ENCODE measurements at places on chromosomes 13 and 19.

DNA sequence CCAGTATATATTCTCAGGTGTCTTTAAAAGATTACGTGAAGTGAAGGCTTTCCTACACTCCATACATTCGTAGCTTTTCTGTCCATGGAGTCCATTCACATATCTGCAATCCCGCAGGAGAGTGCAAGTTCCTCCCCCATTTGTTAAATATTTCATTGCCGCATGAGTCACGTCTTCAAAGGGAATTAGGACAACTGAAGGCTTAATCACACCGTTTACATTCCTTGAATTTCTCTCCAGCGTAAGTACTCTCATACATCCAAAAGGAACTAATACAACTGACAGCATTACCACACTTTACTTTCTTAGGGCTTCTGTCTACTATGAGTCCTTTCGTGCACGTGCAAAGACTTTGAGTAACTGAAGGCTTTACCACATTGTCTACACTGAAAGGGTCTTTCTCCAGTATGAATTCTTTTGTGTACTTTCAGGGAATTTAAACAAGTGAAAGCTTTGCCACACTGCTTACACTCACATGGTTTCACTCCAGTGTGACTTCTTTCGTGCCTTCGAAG is 29.0 kb upstream of the ZNF564 start:
- DNase-seq, result no peak

DNA sequence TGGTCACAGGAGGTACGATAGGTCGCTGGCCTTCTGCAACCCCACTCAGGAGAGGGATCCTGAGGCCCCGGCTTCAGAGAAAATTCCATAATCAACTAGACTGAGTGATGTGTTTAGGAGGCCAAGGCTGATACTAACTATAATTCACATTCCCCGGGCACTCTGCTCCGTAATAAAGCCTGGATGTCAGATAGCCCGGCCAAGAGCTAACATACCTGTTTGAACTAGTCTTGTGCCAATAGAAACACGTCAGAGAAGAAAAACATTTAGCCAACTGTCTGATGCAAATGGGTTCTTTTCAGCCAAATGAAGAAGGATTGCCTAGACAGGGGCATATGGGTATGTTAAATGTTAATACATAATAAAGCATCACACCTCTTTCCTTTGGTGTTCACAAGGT is 204.2 kb downstream of the TSHZ3 start:
- no peak for DNase-seq

DNA sequence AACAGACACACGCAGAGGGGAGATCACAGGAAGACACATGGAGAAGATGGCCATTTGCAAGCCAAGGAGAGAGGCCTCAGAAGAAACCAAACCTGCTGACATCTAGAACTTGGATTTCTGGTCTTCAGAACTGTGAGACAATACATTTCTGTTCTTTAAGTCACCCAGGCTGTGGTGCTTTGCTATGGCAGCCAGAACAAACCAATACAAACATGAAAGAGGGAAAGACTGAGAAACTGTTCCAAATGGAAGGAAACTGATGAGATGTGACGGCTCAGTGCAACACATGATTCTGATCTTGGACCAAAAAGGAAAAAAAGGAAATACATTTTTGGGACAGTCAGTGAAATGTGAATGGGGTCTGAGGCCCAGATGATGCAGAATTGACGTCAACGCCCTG is 30.2 kb upstream of the SACS start:
- no peak for DNase-seq

DNA sequence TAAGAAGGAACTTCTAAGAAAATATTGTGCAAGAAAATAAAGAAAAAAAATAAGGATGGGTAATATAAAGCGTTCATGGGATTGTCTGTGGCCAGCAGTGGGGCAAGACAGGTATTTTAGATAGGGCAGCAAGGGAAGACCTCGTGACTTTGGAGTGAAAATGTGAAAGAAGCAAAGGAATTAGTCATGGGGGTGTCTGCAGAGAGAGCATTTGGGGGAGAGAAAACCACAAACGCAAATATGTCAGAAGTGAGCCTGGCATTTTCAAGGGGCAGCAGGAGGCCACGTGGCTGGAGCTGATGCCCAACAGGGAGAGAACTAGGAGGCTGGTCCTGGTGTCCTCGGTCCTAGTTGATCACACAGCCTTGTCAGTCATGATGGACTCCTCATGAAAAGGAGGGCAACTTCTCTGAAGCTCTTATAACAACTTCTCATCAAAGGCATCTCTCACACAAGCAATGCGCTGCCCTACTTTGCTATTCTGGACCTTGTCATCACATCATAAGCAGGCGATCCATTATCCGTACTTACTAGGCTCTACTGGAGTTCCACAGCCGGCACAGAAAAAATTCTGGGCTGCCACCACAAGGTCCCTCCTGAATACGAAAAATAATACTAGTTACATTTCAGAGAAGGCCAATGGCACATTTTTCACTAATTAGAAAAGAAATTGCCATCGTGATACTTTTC is 31.0 kb downstream of the RUBCNL start:
- no peak for DNase-seq

GRCh38 chr13:28467034-28467433 is 27.9 kb downstream of the FLT1 start:
- DNase-seq, result no peak
